ENCODE measurements at places on chromosomes 13 and 19.
A peak's percentile ranks its signal among the peaks of the same experiment; 100 is the strongest.

- DNase-seq, result no peak
Observed at GRCh38 chr13:43085545-43085944, 62.2 kb downstream of the DNAJC15 start.

DNA sequence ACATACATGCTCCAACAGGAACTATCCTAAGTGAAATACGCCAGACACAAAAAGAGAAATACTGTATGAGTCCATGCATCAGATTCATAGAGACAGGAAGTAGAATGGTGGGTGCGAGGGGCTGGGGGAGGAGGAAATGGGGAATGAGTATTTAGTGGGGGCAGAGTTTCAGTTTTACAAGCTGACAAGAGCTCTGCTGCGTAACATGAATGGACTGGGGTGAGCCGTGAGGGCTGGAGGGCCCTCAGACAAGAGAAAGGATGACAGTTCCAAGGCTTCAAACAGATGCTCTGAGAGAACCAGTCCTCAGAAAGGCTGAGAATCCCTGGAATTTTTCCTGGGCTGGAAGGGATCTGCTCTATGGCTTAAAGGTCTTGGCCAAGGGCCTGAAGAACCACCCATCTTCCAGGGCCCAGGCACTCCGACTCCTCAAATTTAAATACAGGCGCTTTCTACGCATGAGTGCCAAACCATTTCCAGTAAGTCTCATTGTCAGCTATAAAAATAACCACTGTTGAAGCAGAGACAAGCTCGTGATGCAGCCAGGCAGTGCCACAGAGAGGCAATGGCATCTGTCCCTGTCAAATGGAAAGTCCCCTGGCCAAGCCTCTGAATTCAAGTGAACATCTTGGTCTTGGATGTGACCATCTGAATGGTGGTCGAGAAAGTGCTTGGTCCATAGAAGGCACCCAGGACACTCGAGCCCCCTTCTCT lies 17.5 kb downstream of the KLF2 start:
- no peak for DNase-seq

- peak; percentile 32 for DNase-seq
Observed at GRCh38 chr19:4866595-4867424, 657 bp downstream of the PLIN3 start.

DNA sequence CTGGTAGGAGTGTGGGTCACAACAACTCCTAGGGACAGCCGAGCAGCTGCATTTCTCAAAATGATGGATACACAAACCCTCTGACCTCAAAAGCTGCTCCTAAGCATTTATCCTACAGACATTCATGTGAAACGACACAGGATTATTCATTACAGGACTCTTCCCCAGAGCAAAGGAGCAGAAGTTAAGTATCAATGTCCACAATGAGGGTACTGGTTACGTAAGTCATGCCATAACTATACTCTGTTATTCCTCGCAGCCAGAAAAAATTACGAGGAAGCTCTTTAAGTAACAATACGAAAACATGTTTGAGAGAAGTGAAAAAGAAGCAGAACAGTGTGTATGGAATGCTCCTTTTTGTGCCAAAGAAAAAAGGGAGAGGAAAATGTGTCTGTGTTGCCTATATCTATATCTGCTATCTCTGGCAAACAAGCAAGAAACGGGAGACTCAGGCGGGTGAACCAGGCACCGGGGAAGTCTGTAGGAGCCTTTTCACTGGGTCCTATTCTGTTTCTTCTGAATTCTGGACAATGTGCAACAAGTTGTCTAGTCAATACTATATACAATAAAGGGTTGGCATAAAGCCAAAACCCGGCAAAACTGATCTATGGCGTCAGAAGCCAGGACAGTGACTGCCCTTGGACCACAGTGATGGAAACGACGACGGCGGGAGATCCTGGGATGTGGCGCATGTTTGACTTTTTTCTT lies 1.3 kb downstream of the ISOC2 start:
- no peak for DNase-seq

- no peak for DNase-seq
Observed at GRCh38 chr13:30968846-30969245, 36.4 kb downstream of the TEX26 start.

DNA sequence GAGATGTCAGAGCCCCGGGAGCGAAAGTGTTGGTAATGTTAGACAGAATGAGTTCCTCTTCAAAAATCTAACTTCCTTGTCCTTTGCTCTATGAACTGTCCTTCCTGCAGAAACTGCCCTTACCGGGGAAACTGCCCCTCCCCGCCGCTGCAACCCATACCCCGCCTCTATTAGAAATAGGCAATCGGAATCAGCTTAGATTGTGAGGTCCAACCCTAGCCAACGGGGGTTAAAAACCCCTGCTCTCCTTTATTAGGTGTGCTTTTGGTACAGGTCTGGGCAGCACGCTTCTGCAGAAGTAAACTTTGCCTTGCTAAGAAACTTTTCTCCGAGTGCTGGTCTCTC lies 11.5 kb upstream of the CAPNS1 start:
- DNase-seq, result no peak

DNA sequence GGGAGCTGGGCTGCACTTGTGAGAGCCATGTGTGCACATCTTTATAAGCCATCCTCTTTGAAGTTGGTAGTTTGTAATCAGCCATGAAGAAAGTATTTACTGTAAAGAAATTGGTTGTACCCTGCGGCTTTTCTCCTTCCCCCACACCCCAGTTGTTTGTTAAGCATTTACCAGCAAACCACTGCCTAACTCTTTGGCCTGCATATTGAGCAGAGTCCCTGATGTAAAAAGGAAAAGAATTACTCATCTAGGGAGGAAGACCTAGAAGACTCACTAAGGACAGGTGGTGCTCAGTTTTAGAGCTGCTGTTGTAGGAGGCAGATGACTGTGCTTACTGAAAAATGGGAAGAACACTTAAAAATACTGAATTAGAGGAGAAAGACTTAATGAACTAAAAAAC lies 245.3 kb downstream of the PCCA start:
- DNase-seq, result no peak

DNA sequence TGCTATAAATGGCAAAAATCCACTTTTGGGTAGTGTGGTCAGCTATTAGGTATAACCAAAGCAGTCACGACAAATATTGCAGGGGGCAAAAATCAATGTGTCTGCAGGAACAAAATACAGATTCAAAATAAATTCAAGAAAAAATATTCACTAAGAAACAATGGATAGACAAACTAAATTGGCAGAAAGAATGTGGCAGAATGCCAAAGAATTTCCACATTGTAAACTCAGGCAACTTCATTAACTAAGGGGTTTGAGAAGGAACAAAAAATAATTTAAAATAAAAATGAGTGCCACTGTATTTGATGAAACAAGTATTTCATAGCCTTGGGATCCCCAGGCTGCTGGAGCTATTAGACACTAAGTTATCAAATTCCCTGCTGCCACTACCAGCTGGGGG lies 193.1 kb downstream of the VWA8 start:
- DNase-seq, result no peak

GRCh38 chr19:49430678-49431329 lies 5.6 kb downstream of the GFY start:
- DNase-seq, result no peak

- DNase-seq, result no peak
Observed at GRCh38 chr13:50213526-50213925, 198.3 kb downstream of the KCNRG start.

- no peak for DNase-seq
Observed at GRCh38 chr19:18657590-18658365, 20.9 kb downstream of the KLHL26 start.

DNA sequence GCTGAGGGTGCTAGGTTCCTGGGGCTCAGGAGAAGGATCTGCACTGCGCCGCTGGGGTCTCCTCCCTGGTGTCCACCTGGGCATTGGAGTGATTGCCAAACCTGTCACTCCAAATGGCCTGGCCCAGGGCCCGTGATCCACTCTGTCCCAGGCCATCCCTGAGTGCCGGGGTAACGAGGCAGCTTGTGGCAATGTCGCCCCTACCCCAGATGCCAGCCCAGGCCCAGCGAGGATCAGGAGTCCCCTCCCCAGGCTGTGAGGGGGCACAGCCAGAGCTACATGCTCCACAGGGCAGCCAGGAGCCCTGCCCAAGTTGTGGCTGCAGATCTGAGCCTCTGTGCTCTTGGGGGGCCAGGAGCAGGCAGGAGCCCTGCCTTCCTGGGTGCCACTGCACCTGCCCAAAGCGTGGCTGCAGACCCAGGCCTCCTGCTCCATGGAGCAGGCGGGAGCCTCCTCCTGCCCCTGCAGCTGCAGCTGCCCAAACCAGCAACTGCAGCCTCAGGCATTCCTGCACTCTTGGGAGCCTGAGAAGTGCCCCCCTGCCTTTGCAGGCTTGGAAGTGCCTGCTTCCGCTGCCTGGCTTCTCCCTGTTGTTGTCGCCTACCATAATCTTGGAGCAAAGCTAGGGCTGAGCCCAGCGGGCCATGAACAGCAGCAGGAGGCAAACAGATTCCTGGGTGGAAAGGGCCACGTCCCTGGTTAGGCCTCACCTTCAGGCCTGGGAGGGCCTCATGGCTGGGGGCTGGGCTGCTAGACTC lies 4.6 kb downstream of the IGFL4 start:
- DNase-seq, result no peak

GRCh38 chr19:37692956-37693620 lies 26.5 kb downstream of the ZNF607 start:
- no peak for DNase-seq

DNA sequence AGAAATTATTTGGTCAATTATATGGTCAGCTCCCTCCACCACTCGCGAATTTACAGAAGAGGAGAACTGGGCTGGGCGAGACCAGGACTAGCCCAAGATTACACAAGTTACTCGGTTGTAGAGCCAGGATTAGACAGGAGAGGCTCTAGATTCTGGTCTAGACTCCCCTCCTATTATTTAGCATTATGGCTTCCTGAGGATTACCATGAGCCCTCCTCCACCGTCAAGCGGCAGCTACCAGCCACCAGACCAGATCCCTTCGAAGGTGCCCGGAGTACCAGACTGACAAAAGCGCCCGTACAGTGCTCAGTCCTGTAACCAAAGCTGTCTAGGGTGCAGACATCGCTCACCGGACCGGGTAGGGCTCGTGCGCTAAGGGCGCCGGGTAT lies 497 bp upstream of the MLNR start:
- no peak for DNase-seq

GRCh38 chr13:60759499-60759898 lies 362.5 kb downstream of the TDRD3 start:
- no peak for DNase-seq

DNA sequence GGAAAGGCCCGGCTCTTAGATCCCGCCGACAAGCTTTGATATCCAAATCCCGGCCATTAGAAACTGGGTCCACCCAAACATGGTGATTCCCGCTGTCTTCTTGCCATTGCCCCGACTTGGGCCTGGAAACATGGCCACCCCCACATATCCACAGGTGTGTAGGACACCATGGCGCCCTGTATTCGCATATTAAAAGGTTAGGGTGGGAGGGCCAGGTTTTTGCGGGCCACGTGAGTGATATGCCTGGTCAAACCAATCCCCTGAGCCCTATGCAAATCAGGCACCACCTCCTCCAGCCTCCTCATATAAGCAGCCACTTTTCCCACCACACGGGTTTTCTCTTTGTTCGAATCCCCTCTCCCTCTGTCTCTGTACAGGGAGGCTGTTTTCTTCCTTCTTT lies 766.4 kb downstream of the UQCRFS1 start:
- DNase-seq, result no peak

- no peak for DNase-seq
Observed at GRCh38 chr13:99004978-99005377, 27.1 kb upstream of the DOCK9 start.

- DNase-seq, result no peak
Observed at GRCh38 chr13:51920786-51921185, 59.0 kb downstream of the CCDC70 start.

- DNase-seq, result no peak
Observed at GRCh38 chr19:7440188-7440975, 48.5 kb downstream of the PEX11G start.

- DNase-seq, result no peak
Observed at GRCh38 chr13:27510082-27510481, 59.7 kb upstream of the MTIF3 start.

DNA sequence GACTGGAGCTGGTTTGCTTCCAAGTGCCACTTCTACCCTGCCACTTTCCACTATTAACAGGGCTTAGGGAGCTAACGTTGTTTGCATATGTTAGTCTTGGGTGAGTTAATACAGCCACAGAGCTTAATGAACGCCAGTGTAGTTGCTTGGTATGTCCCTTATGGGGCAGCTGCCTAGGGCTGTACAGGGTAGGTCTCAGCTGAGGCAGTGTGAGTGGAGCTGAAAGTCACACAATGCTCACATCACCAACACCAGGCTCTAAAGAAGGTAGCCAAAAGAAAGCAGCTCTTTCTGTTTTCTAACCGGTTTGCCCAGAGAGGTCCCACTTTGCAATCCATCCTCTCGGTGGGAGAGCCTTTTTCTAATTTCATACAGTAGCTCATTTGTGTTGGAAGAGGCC lies 186.2 kb downstream of the RGCC start:
- DNase-seq, result no peak

GRCh38 chr13:76225815-76226489 lies 589.8 kb downstream of the LMO7 start:
- DNase-seq, result no peak

- no peak for DNase-seq
Observed at GRCh38 chr19:20371911-20372310, 193.7 kb downstream of the ZNF737 start.

- DNase-seq, result no peak
Observed at GRCh38 chr19:47324502-47324901, 7.5 kb upstream of the C5AR2 start.

- DNase-seq, result no peak
Observed at GRCh38 chr13:94309576-94309975, 169.9 kb downstream of the DCT start.

GRCh38 chr13:85819513-85819912 lies 20.3 kb upstream of the SLITRK6 start:
- DNase-seq, result no peak

DNA sequence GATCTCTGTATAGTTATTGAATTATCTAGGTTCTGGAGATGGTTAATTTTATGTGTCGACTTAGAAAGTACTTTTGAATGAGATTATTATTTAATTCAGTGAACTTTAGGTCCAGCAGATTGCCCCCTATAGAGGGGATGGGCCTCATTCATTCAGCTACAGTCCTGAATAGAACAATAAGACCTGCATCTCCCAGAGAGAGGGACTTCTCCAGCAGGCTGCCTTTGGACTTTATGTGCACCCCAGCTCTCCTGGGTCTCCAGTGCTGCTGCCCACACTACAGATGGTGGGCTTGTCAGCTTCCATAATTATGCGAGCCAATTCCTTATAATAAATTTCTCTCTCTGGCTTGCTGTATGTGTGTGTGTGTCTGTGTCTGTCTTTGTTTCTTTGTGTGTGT lies 39.3 kb upstream of the KL start:
- no peak for DNase-seq

Data from activated CD8-positive, alpha-beta memory T cell treated with anti-CD3 and anti-CD28 coated beads for 4 hours (primary cell).